ENCODE measurements at places on chromosomes 11 and 22.

DNA sequence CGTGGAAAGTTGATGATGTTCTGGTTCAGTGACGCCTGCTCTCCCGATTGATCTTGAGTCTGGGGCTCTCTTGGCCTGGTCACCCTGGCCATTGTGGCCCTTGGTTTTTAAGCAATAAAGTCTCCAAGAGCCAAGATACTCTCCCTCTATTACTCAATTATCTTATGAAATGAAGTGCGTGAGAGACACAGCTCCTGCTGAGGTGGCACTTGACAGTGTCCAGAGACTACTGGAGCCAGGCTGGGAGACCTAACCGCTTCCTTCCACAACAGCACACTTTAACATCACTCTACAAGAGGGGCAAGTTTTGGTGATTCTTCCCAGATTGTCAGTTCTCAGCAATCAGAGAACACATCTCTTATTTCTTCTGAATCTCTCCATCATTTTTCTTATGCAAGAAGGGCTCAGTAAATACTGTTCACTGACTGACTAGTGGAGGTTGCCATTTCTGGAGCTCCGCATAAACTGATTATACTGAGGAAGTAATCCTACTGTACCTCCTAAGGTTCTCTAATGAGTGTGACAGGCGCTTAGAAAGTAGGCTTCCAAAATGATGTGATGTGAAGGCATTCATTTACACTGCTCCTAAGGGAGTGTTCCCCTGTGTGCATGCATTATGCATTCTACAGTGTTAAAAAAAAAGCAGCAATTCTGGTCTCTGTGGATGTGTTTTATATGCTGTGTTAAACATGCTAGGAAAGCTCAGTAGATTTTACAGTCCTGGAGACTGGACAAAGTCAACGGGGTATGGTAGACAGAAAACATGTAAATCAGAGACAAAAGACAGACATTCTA is 968.0 kb downstream of the OPCML start:
- no peak for DNase-seq

GRCh38 chr11:106493751-106494150 is 416.3 kb downstream of the AASDHPPT start:
- DNase-seq, result no peak

DNA sequence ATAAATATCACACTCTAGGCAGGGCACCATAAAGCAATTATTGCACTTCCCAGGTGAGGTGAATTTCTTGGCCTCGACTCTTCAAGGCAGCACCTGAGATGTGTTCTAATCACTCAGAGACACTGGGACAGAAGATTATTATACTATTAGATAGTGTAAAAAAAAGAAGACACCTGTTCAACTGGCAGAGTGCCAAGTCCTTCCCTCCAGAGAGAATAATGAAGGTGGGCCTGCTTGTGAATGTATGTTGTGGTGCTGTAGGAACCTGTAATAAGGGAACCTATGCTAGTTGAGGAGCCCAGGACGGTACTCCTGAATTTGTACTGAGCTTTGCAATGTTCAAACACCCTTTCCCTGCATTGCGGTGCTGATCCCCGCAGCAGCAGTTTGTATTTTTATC is 107.5 kb downstream of the NXPE2 start:
- DNase-seq, result no peak

DNA sequence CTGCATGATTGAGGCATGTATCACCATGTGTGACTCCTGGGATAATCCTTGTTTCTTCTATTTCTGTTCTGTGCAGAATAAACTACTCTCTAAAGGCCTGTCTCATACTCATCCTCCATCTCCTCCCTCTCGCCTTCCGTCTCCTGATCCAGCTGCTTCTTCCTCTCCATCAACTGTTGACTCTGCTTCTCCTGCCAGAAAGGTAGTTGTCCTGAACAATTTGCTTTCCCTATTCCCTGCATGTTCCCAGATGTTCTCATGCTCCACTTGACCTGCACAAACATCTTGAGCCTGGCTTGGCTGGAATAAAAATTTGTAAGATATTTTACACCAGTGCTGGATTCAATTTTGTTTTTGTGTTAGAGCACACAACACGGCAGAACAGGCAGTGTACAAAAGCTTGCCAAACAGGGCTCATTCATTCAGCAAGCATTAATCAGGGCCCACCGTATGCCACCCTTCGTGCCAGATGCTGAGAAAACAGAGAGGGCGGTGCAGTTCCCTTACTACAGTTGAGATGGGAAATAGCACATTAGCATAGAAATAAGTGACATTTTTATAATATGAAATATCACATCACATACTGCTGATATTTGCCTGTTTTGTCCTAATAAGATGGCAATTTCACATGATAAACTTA is 133.3 kb upstream of the PARVA start:
- DNase-seq, result no peak

GRCh38 chr22:35367331-35367886 is 13.5 kb upstream of the HMOX1 start:
- no peak for DNase-seq

- DNase-seq, result no peak
Observed at GRCh38 chr11:132343445-132344175, 973.2 kb downstream of the NTM start.

DNA sequence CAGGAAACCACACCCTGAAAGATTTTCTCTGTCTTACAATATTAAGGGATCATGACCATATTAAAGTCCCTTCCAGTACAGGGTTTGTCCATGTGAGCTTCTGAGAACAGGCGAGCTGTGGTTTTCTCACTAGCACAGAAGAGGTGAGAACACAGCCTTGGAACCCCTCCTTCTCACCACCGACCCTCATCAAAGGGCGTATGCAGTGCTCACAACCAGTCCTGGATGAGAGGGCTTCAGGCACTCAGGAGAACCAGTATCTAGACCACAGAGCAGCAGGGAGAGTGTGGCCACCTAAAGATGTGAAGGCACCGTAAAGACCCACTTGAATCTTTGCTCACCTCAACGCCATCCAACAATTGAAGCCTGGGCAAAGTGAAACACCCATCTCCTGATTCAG is 397.0 kb downstream of the ETS1 start:
- DNase-seq, result no peak

- no peak for DNase-seq
Observed at GRCh38 chr11:1523779-1524178, 37.2 kb upstream of the MOB2 start.

DNA sequence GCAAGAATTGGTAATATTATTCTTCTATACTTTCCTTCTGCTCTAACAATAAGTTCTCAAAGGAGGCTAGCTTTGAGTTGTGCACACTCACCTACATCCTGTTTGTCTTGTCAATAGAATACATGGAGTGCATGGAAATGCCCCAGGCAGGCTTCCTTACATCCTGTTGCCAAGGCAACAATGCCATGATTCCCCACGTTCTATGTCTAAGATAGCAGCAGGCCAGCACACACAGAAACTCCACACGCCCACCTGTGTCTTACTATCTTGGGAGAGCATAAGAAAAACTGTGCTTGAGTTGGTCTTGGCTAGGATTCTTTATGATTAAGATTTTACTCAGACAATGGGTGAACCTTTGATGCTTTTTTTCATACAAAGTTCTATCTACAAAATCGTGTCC is 379.2 kb downstream of the AASDHPPT start:
- no peak for DNase-seq

GRCh38 chr11:112599856-112600533 is 339.3 kb upstream of the PLET1 start:
- DNase-seq, result no peak

DNA sequence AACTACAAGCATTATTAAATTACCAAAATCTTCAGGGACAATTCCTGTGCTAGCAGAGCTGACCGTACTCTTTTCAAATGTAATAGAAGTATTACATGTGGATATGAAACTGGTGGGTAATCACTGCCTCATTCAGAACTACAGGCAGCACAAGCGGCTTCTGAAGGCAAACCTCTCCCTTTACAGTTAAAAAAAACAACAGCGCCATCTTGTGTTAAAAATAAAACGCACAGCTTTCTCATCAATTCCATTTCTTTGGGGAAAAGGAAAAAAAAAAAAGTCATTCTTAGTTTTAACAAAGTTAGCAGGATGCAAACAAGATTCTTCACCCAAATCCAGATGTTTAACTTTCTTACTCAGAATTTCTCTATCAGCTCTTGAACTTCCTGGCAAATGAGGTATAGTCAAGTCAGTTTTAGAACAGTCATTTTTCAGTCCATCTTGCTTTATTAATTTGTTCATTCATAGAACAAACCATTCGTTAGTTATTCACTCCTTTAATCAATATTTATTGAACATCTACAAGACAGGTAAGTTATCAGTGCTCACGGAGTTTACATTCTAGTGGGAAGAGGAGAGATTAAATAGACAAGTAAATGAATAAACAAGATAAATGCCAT is 331.8 kb upstream of the MPPED2 start:
- peak; percentile 43 for DNase-seq

- DNase-seq, result no peak
Observed at GRCh38 chr11:116636341-116636929, 136.4 kb downstream of the BUD13 start.

DNA sequence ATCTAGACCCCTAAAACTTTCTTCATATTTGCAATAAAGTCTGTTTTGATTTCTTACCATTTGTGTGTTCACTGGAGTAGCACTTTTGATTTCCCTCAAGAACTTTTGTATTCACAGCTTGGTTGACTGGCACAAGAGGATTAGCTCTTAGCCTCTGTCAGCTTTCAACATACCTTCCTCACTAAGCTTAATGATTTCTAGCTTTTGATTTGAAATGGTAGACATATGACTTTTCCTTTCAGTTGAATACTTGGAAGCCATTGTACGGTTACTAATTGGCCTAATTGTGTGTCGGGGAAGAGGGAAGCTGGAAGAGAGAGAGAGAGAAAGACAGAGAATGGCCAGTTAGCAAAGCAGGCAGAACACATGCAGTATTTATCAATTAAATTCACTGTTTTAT is 180.5 kb downstream of the ARHGAP42 start:
- DNase-seq, result no peak

All from NCI-H2081 treated with DMSO at 0.1 percent for 48 hours (cell line).